ENCODE measurements at places on chromosomes 1 and 21. TPM values are rescaled to one million over a fixed set of nuclear protein-coding genes. Genes with fewer than 3 reads are reported as not detected.

DNA sequence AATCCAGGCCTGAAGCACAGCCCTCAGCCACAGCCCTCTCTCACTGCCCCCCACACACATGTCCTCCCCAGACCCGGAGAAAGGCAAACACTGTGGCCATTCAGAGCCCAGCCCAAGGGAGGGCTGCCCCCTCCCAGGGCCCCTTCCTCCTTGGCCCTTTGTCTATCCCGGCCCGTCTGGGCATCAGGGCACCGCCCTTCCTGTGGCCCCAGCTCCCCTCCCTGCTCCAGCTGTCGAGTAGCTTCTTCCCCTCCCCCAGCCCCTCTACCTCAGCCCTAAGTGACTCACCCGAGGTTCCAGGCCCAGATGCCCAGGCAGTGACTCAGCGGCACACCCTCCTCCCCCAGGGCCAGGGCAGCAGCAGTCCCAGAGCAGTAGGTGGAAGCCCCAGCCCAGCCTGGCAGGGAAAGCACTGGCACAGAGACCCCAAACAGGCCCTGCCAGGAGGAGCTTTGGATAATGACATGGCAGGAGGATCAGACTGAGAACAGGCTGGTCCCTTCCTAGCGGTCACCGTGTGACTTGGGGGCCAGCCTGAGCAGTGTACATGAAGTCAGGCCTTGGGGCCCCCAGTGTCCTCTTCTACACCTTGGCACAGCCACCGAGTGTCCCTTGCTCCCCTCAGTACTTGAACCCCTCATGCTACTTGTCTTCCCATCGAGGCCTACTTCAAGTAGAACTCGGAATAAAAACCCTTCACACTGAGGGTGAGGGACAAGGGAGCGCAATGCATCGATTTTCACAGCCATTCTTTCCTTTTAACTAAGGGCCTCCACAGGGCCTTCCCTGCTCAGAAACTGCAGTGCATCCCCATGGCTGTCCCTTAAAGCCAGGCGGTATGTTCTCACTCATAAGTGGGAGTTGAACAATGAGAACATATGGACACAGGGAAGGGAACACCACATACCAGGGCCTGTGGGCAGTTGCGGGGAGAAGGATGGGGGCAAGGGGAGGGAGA lies 1.0 kb upstream of the S100A2 start:
- DNase-seq, result peak; percentile 90

DNA sequence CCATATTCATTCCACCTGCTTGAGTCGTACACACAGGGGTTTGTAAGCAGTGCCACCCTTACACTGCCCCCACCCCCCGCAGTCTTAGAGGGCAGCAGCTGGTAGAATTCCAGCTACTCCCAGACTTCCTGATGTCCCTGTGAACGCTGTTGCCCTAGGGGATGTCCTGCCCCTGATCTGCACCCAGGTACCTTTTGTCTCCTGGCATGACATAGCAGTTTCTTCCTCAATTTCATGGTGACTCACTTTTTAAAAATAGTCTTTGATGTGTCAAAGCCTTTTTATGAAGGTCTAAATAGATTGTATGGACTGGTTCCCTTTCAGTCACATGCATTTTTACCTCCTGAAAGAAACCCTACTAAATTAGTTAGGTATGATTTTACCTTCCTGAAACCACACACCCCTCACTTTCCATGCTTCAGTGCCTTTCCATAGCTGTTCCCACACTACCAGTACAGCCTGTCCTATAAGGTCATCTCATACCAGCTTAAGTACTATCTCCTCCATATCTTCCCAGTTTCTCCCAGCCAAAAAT lies 76.4 kb downstream of the ST3GAL3 start:
- DNase-seq, result no peak

GRCh38 chr1:26999440-26999987 lies 6.0 kb downstream of the TRNP1 start:
- DNase-seq, result no peak

- DNase-seq, result no peak
These were observed 84.1 kb upstream of the C21orf91 start for GRCh38 chr21:17903029-17903806.

GRCh38 chr1:180215856-180216625 lies 14.0 kb upstream of the LHX4 start:
- no peak for DNase-seq

DNA sequence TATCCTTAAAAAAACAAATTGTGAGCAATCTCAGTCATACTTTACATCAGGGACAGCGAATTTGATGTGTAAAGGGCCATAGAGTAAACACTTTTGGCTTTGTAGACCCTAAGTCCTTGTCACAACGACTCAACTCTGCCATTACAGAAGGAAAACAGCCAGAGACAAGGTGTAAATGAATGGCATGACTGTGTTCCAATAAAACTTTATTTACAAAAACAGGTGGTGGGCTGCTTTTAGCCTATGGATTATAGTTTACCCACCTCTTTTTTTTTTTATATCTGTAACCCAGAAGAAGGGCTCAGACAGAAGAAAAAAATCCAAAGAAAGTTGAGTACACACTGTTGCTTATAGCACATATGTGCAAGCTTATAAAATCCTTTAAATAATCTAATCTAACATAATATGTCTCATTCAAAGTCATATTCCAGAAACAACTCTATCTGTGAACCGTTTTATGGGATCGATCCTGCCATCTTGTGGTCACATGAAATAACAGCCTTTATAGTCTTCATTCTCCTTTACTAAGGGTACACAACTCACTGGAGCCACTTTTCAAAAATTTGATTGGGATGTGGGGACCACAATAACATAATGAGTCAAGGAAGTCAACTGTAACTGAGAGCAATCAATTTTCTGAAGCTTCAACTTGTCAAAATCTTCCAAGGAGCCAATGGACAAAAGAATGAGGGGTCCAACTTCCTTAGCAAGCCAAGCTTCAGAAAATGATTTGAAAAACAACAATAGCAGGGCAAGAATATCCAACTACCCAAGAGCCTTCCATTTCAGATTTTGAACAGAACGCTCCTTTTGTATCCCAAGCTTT lies 142.2 kb upstream of the KRTAP19-8 start:
- no peak for DNase-seq

DNA sequence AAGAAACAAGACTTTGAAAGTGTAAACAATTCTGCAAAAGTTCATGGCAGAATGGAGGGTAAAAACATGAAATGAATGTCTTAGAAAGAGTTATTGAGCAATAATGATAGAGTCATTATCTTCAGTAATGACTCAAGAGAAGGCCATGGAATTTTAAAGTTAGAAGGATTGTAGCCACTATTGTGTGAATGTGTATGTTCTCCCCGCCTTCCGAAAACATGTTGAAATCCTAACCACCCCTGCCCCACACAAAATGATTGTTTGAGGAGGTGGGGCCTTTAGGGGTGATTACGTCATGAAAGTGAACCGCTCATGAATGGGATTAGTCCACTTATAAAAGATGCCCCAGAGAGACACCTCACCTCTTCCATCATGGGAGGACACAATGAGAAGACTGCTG lies 93.8 kb upstream of the CCDC190 start:
- no peak for DNase-seq

Gene PDZK1
- total RNA-seq, result 0.98 TPM
